ENCODE measurements at places on chromosomes 5 and 9.

DNA sequence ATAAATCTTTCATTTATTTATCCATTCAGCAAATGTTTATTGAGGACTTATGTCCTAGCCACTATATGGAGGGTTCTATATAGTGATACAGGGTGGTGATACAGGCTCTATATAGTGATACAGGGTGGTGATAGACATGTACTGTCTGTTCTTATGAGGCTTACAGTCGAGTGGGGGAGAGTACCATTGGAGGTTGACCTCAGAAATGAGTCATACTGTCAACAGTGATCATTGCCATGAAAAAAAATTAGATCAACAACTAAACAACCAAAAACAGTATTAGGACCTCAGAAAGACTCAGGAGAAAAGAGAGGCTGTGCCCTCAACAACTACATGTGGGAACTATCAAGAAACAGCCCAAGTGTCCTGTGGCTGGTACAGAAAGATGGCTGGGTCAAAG, 22.0 kb downstream of the PAPPA start:
- DNase-seq, result no peak

DNA sequence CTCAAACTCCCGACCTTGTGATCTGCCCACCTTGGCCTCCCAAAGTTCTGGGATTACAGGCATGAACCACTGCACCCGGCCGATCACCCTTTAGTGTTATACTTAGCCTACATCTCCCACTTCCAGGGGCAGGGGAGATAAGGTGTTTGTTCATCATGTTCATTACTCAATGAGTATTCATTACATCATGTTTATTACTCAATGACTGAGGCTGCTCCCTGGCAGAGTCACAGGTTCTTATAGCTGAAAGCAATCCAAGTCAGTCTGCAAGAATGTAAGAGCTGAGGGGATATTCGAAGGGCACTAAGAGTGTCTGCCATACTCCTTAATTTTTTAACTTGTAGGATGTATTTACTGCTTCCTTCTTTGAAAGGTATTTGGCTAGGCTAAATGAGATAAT, 214.2 kb downstream of the SPATA31D1 start:
- no peak for DNase-seq

DNA sequence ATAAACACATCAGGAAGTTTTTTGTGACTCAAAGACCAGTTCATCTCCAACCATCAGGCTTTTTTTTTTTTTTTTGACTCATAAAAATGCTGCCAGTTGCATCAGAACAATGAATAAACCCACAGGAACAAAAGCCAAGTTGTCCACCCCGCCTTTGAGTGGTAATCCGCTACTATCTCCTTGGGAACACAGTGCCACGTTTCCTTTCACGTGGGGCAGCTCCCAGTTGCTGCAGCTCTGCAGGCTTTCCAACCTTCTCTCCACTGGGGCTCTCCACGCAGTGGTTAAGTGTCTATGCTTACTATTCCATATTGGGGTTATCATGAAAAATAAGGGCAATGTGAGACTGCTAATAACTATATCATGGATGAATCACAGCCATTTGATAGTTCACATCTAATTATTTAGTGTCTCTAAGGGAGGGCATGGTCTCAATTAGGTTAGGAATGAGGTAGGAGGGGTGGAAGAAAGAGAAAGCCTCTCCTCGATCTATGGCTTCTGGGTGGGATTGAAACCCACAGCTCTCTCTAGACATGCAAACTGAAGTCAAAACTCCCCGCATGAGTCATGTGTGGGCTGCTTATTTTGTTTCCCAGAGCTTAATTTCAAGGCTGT, 55.8 kb upstream of the ACTBL2 start:
- DNase-seq, result no peak

GRCh38 chr5:164392531-164392930, 887.1 kb downstream of the MAT2B start:
- DNase-seq, result no peak

GRCh38 chr9:75395336-75395735, 307.0 kb downstream of the OSTF1 start:
- no peak for DNase-seq

- no peak for DNase-seq
Observed at GRCh38 chr5:95927927-95928723, 33.5 kb downstream of the ELL2 start.

- no peak for DNase-seq
Observed at GRCh38 chr5:75656311-75657003, 45.2 kb downstream of the ANKDD1B start.

DNA sequence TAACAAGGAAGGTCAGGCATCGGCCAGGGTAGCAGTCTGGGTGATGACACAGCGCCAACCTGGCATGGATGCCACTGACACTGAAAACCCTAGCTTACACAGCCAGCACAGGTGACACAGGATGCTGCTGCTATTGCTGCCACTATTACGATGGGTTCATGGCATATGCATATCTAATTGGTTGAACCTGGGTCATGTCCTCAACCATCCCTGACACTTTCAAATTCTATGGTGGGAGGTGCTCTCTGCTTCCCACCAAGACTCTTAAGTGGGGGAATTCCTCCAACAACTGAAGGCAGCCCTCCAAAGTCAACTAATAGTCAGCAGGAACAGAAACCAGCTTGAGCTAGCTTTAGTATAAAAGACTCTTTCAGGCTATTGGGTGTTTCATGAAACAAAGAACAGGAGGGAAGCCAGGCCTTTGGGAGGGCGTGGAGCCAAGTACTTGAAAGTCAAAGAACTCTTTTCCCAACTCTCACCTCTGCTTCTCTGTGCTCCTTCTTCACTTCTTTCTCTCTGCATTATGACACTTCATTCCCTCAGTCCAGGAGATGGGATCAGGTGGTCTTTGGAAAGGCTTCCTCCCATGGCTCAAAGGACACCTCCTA, 21.3 kb downstream of the PTTG1 start:
- no peak for DNase-seq

DNA sequence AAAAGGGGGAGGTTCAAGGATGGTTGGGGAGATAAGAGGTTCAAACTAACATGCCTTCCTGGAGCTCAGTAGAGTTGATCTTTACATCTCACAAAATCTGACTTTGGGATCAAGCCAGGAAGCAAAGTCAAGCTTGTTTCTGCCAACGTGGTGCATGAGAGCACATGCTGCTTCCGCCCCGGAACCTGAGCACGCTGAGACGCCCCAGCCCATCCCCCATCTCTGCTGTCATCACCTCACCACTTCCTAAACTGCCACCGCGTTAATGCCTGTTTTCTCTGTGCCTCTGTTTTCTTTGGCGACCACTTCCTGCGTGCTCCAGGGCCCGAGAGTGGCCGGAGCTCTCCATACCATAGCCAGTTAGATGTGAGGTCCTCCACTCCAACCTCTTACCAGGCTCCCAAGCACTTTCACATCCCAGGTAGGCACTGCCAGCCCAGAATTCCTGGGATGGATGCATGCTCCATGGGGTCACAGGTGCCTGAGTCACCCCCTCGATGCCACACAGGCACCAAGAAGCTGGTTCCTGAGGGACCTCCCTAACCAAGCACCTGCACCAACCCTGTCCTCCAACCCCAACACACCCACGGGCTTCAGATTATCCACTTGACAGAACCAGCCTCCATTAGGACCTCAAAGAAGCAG, 31.2 kb upstream of the AFAP1L1 start:
- DNase-seq, result peak; percentile 39

GRCh38 chr5:150116667-150117400, 30.5 kb upstream of the CSF1R start:
- DNase-seq, result no peak

DNA sequence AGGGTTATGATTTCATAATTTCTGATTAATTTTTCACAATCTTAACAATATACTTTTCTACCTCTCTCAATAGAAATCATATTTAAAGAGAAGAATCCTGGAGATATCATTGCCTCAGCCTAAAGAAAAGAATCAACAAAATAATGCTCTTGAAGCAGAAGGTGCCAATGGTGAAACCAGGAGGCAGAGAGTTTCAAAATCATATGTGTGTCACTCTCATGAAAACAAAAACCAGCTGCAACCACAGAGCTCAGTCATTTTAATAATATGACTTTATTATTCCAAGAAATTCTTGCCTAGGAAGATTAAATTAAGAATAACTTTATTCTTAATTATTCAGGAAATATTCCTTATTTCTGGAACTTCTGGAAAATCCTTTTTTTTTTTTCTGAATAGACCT, 266.8 kb upstream of the ACTBL2 start:
- DNase-seq, result no peak

DNA sequence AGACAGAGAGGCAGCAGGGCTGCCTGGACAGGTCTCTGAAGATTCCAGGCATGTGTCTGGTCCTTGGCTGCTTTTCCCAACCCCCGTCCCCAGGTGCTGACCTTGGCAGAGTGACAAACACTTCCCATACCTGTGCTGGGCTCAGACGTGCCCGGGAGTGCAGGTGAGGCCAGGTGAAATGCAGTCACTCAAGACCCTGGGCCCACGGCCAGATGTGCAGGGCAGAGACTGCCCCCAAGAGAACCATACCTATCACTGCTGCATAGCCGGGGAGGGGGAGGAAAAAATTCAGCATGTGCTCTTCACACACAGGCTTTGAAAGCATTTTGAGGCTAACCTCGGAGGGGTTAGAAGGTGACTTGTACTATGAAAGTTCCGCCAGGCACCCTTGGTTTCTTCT, 22.6 kb downstream of the CCNJL start:
- no peak for DNase-seq

GRCh38 chr9:87685441-87685840, 40.5 kb upstream of the CTSL start:
- DNase-seq, result no peak

DNA sequence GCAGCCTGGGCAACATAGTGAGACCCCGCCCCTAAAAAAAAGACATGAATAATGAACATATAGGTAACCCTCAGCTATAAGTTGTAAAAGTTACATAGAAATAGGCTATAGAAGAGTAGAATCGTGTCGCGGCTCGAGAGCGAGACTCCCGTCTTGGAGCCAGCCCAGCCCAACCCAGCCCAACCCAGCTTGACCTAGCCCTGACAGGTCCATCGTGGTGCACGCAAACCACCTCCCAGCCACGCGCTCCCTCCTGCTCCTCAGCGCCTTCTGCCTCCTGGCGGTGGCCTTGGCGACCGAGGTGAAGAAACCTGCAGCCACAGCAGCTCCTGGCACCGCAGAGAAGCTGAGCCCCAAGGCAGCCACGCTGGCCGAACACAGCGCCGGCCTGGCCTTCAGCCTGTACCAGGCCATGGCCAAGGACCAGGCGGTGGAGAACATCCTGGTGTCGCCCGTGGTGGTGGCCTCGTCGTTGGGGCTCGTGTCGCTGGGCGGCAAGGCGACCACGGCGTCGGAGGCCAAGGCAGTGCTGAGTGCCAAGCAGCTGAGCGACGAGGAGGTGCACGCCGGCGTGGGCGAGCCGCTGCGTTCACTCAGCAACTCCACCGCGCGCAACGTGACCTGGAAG, 10.8 kb downstream of the KIF24 start:
- DNase-seq, result no peak

GRCh38 chr9:86301686-86302085, 19.3 kb upstream of the ISCA1 start:
- DNase-seq, result no peak

DNA sequence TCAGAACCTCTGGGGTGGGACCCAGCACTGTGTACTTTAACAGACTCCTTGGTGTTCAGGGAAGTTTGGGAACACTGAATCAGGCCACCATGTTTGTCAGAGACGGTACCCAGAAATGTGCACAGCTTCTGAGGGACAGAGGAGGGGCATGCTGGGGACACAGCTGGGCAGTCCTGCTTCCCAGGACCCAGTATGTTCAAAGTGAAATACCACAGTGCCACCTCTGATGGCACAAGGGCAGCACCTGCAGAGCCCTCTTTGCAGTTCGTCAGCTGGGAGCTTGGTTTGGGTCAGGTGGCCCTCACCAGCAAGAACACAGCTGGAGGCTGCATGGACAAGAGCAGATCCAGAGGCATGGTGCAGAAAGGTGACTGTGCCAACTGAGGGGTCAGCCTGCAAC, 51.2 kb downstream of the NDST1 start:
- no peak for DNase-seq

GRCh38 chr9:68711281-68711680, 6.2 kb downstream of the PIP5K1B start:
- DNase-seq, result no peak

- no peak for DNase-seq
Observed at GRCh38 chr9:5999443-6000101, 15.9 kb downstream of the RANBP6 start.

GRCh38 chr5:172123269-172123692, 64.7 kb downstream of the STK10 start:
- DNase-seq, result no peak

DNA sequence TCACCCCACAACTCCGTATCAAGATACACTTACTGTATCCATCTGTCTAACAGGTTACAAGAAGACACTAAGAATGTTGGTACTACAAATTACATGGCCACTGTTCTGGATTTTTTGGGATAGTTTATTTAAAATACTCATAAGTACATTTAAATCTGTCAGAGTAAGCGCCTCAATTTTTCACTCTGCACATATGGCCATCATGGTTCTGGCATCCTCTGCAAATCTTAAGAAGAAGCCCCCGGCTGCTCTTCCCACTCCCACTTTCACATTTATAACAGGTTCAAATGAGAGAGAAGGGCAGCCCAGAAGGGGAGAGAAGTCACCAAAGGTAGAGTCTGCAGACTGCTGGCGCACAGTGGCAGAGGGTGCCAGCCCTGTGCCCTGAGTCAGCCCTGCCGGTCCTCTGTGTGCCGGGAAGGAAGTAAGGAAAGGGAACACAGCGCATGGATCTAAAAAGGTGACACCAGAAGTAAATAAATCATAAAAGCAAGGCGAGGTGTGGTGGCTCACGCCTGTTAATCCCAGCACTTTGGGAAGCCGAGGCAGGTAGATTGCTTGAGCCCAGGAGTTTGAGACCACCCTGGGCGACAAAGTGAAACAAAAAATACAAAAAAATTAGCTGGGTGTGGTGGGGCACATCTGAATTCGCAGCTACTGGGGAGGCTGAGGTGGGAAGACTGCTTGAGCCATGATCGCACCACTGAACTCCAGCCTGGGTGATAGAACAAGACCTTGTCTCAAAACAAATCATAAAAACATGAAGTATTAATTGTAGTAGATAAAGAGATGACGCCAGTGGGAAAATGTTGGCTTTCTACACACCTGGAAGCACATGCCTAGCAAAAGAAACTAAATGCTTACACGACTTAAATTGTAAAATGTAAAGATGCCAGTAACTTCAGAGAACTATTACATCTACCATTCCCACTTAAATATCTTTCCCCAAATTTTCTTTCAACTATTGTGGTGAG, 30.0 kb downstream of the RNF130 start:
- no peak for DNase-seq

DNA sequence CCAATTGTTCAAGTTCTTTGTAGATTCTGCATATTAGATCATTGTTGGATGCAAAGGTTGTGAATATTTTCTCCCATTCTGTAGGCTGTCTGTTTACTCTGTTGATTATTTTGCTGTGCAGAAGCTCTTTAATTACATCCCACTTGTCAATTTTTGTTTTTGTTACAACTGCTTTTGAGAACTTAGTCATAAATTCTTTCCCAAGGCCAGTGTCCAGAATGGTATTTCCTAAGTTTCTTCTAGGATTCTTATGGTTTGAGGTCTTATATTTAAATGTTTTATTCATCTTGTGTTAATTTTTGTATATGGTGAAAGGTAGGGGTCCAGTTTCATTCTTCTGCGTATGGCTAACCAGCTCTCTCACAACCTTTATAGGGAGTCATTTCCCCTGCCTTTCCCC, 116.5 kb downstream of the CPLANE1 start:
- no peak for DNase-seq

- DNase-seq, result no peak
Observed at GRCh38 chr5:131810510-131811249, 13.9 kb upstream of the FNIP1 start.

Data from activated CD4-positive, CD25-positive, alpha-beta regulatory T cell (primary cell).